ENCODE measurements at places on chromosomes 12 and 14.

- peak; percentile 21 for DNase-seq
These were observed 208.6 kb downstream of the SLC38A4 start for GRCh38 chr12:46617167-46617566.

DNA sequence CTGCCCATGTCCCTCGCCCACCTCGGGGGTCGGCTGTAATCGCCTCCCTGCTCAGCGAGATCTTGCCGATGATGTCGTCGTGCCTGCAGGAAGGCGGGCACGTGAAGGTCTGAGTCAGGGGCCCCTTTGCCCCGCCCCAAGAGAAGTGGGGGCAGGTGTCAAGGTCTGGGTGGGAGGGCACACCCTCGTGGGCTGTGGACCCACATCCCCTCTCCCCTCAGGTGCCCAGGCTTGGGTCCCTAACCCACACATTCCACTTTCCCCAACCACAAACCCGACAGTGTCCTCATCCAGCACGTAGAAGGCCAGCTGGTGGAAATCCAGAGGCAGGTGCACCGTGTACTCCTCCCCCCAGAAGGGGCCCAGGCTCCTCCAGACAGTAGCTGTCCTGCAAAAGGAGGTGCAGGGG lies 7.8 kb downstream of the RASAL1 start:
- no peak for DNase-seq

GRCh38 chr12:111791507-111791906 lies 24.8 kb downstream of the ALDH2 start:
- no peak for DNase-seq

DNA sequence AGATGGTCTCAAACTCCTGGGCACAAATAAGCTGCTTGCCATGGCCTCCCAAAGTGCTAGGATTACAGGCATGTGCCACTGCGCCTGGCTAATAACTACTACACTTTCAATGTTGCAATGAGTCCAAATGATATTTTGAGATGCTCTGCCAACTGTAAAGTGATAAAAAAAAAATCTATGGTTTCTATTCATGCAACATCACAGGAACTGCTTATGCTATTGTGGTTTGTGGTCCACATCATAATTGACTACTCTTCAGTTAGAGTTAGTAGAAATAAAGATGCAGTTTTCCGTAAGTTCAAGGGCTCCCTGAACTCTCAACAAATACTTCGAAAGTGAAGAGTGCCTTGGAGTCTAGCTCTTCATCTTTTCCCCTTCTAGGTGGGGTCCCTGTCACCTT lies 239.4 kb downstream of the C12orf75 start:
- DNase-seq, result no peak

DNA sequence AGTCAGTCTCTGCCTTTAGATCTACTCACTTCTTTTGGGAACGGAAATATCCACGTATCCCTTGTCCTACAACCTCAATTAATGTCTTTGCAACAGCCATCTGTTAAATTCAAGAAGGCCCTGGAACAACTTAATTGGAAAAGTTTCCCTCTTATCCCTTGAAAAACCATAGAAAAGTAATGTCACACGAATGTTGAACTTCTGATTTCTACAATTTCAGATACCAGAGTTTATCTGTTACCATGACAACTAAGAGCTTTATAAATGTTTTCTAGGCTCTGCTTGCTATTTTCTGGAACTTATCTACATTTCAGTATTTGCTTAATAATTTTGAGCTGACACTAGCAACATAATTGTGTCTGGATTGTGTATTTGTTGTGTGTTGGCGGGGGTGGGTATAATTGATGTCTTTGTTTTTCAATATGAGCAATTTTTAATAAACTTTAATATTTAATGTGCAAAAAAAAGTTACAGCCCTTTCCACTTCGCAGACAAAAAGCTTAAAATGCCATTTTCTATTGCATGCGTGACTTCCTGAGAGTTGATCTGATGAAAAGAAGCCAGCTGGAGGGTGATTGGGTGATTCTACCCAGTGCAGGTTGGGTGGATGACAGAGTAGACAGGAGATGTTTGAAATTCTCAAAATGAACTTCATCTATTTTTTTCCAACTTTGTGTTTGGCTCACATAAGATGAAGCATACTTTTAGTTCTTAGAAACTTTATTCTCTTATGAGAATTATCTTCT lies 11.8 kb upstream of the EDDM3A start:
- no peak for DNase-seq

DNA sequence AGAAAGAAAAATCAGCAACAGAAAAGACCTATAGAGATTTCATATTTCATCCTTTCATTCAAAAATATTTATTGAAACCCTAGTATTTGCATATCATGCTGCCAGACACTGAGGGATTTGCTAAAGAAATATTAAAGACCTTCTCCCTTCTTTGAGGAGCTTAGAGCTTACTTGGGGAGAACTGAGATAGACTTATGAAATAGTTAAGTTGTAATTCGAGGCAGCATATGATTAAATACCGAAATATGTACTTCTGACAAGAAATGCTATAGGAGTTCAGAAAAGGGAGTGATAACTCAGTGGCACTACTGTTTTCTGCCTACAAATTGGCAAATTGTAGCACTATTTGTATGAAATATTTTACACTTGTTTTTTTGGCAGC lies 59.1 kb downstream of the PLXNC1 start:
- DNase-seq, result peak; percentile 26

GRCh38 chr12:92272061-92272964 lies 126.7 kb upstream of the BTG1 start:
- no peak for DNase-seq
